Activated T-helper 1 cell treated with Interleukin-2 at 50 U/mL for 16 hours (primary cell): ENCODE measurements at places on chromosomes 11 and 22.

- DNase-seq = no peak
Measured at GRCh38 chr11:1514336-1515061, 27.9 kb upstream of the MOB2 start.

DNA sequence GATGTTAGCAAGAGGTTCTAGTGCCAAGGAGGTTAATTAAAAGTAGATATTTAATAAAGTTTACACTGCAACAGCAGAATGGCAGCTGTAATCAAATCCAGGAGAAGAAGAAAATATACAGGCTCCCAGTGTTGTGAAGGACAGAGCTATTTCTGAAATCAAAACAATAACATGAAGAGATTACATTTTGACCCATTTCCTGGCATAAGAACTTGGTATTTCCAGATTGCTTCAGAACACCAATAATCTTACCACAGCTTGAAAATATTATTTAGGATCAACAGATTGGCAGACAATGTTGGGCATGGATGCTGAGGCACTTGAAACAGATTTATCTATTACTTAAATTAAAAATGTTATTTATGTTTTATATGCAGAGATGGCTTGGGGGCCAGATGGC lies 692.5 kb downstream of the KCNA4 start:
- DNase-seq = no peak

- DNase-seq = no peak
Measured at GRCh38 chr11:30045921-30046577, 29.2 kb upstream of the KCNA4 start.

DNA sequence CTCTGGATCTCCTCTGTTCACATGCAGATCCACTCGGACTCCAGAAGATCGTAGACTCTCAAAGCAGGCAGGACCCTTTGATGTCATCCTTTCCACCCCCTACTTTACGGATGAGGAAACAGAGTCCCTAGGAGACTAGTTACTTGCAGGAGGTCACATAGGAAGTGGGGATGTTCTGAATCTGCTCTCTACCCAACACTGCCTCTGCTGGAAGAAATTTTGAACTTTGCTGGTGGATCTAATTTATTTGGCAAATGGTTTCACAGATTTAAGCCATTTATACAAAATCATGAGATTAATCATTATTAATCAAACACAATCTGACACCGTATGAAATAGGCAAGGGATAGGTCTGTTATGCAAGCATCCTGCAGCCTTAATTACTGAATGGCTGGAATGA lies 55.0 kb upstream of the USP47 start:
- DNase-seq = no peak

DNA sequence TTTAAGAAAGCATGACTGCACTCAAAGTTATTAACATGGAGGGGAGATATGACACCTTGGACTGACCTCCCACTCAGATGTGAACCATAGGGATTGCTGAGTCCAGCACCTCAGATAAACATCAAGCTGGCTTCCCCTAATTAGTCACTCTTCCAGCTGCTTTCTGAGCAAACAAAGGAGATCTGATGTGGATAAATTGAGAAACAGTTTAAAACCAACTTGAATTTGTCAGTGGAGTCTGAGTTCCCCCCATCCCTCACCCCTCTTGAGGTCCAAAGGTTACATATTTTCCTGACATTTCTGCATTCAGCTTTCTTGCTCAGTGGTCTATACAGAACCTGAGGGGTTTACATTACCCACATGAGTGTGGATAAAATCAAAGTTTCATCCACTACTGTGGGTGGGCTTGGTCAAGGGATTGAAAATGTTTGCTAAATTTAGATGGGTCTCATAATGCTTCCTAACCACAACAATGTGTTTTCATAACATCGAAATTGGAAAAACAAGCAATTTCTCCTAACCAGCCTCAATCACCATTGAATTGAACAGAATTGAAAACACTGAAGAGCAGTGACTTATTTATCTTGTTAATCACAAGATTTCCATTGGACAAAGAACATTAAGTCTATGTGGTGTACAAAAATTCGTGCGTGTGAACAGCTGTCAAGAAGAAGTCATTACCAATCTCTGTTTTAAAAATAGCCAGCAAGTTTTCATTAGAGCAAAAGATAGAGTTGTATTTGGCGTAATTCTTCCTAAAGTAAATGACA lies 292.3 kb downstream of the METTL15 start:
- no peak for DNase-seq

GRCh38 chr11:95788921-95789505 lies 569 bp downstream of the FAM76B start:
- DNase-seq = peak; percentile 6

GRCh38 chr22:19497245-19497644 lies 17.5 kb downstream of the CDC45 start:
- no peak for DNase-seq
